ENCODE measurements at places on chromosomes 3 and 15.

GRCh38 chr15:51849860-51850259, 20.4 kb downstream of the TMOD3 start:
- DNase-seq, result peak; percentile 7

DNA sequence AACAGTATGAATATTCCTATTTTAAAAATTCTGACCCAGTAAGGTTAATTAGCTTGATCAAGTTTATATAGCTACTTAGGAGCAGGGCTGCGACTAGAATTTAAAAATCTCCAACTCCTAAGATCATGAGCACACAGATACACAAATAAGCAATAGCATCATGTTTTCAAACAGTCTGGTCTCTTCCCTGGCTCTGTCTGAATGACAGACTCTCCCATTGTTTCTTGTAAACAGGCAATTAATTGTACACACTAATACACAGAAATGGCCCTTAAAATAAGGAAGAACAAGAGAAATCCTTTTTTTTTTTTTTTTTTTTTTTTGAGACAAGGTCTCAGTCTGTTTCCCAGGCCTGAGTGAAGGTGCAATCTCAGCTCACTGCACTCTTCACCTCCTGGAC, 1064.4 kb upstream of the CFAP20DC start:
- no peak for DNase-seq

DNA sequence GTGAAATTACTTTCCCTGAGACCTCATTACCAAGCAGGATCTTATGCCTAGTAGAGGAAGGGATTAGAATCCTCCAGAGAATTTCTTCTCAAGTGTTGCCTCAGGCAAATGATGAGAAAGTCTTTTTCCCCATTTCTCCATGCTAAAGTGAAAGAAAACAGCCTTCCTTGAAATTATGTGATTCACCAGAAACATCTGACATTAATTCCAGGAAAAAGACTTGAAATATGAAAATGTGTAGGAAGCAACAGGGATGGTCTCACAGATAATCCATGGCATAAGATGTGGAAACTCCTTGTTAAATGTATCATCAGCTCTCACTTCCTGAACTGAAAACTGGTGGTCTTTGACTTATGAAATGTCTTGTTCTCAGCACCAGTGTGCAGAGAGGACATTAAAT, 17.9 kb upstream of the ABI3BP start:
- peak; percentile 83 for DNase-seq

DNA sequence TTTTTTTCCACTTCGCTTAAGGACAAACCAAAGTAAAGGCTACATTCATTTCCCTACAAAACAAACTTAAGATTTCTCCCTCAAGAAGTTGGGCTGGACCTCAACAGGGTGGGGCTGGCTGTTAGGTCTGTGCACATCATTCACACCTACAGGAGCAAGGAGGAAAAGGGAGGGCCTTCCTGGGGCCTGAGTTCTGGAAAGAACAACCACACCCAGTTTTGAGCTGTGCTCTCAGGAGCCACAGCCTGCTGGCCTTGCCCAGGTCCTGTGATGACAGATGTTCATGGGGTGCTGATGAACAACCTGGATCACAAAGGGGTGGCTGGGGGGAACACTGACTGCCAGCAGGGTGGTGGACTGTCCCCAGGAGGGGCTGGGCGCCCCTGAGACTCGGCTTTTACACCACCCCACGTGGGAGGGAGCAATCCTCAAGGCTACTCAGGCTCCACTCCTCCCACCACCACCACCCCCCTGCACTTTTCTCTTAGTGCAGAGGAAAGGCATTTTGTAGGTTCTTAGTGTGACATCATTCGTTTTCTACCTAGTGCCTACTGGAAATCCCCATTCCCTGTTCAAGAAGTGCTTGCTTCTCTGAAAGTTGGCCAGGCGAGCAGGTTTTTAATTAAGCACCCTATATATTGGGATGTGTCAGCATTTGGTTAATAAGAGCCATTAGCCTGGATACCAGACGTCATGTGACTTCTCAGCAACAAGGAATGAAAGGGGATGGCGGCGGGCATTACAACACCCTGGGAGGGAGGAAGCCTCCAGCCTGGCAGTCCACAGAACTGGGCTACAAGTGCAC, 35.7 kb downstream of the CCNB2 start:
- no peak for DNase-seq

DNA sequence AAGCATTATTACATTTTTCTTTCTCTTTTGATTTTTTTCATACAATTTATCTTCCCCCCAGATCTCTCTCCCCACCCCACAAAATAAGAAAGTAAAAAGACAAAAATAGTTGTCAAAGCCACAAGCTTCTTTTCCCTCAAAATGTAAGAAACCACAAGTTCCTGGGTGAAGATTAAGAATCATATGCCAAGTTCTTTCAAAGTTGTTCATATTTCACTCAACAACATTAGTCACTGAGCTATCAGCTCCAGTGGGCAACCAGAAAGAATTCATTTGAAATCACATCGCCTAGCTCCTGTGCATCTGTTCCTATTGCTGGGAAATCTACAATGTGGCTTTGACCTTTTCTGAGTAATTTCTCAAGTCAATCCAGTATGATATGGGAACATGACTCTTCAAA, 681.6 kb upstream of the ARPP21 start:
- DNase-seq, result peak; percentile 70

- no peak for DNase-seq
These were observed 667 bp upstream of the ACOX2 start for GRCh38 chr3:58537412-58538301.

DNA sequence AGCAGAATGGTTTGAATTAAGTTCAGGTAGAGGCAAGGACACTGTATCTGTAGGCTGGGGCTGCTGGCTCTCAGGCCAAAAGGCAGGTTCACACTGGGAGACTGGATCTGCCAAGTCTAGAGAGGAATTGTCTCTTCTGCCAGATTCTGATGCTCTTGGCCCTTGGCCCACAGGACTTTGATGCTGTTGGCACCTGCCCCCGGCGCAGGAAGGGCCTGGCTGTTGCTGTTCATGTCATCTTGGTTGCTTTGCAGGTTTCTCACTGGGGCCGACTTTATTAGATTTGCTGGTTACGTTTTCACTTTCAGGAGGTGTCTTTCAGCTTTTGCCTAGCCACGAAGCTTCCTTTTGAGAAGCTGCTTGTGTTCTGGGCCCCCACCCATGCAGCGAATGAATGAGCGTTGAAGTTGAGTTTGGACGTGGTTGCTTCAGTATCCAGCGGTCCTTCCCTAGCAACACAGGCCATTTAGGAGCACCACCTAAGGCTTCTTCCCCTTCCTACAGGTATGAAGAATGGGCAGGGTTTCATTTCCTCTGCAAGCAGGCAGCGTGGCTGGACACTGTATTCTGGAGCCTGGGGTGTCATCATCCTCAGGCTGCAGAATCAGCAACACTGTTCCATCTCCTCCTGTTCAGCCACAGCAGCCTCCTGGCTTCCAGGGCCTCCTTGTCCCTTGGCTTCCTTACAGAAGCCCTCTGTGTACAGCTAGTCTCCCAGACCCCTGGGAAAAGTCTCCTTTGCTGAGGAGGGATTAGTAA, 65.6 kb upstream of the PRR23C start:
- DNase-seq, result no peak

GRCh38 chr15:72800833-72801481, 17.4 kb upstream of the ADPGK start:
- DNase-seq, result peak; percentile 59

GRCh38 chr3:170418422-170419398, at the start of gene CLDN11:
TSS of gene CLDN11 (plus strand) at chr3:170418868. CDS start at chr3:170419067, 199 bp downstream.
- peak; percentile 84 for DNase-seq

DNA sequence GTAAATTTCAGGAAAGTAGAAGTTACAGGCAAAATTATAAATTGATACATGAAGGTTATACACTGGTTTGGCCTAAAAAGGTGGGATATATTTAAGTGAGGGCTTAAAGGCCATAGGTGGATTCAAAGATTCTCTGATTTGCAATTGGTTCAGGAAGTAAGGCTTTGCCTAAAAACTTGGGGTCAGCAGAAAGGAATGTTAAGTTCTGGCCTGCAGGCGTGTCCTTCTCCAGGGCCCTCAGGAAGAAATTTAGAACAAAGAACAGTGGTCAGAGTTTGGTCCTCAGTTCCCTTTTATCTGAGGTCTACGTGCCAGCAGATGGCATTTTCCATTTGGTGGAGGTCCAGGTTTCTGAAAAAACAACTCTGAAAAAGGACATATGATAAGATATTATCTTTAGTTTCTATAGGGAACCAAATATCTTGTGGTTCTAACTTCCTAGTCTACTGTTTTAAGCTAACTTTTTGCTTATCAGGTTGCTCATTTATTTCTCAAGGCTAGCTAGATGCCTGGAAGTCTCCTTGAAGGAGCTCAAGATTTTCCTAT, 40.5 kb downstream of the SCN11A start:
- DNase-seq, result no peak

GRCh38 chr15:101055411-101055810, 136.3 kb downstream of the LRRK1 start:
- no peak for DNase-seq

DNA sequence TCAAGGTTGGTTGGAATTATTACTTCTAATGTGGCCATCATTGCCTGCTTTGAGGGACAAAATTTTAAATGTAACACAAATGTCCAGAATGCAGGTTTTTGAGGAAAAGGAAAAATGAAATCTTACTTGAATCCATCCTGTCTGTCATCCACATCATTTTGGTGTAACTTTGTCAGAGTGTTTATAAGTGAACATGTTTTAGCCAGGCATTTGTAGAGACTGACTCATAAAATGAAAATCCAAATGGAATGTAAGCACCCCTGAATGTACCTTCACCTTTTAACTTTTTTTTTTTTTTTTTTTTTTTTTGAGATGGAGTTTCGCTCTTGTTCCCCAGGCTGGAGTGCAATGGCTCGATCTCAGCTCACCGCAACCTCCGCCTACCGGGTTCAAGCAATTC, 141.8 kb upstream of the BNIP2 start:
- DNase-seq, result no peak

GRCh38 chr3:132786890-132787289, 64.7 kb upstream of the NPHP3 start:
- no peak for DNase-seq

GRCh38 chr15:78907577-78907976, 34.9 kb downstream of the MORF4L1 start:
- no peak for DNase-seq

DNA sequence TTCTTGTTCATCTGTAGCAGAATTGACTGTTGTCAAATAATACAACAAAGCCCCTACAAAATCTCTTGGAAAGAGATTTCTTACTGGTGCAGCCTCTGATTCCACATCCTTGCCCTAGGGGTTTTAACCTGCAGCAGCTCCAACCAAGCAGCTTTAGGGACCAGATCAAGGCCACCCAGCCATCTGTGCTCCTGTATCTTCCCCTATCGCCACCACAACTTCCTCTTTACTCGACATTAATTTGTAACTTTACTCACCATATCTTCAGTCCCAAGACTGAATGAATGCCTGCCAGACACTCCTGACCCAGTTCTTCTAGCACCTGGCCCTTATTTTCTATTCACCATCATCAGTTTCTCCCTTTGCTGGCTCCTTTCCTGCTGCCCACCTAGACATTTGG, 156.6 kb upstream of the IL12A start:
- no peak for DNase-seq

DNA sequence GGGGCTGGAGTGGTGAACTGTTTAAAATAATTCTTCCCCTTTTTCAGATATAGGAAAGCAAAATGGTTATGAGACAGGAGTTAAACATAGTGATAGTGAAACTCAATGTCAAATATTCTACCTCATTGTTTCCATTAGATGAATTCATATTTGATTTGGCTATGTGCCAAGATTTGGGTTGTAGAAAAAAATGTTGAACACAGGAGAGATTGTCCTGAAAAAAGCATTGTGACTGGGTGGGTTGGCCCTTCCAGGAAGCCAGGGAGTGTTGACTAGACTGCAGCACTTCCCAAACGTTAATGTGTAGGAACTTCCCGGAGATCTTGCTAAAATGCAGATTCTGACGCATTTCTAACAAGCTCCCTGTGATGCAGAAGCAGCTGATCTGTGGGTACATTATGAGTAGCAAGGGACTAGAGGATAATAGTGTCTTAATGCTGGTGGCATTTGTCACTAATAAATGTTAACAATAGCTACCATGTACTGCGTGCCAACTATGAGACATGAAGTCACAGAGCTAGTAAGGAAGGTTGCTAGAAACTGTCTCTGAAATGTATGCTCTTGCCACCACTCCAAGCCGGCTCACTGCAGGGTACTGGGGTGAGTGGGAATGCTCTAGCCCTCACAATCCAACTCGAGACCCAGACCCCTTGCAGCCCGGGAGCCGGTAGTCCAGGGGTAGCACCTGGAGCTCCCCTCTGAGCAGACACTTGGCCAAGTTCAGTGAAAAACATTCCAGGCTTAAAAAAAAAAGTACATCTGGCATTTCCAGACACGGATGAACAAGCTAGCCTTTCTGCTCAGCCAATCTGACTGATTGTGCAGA, 120.6 kb downstream of the CD47 start:
- peak; percentile 30 for DNase-seq

DNA sequence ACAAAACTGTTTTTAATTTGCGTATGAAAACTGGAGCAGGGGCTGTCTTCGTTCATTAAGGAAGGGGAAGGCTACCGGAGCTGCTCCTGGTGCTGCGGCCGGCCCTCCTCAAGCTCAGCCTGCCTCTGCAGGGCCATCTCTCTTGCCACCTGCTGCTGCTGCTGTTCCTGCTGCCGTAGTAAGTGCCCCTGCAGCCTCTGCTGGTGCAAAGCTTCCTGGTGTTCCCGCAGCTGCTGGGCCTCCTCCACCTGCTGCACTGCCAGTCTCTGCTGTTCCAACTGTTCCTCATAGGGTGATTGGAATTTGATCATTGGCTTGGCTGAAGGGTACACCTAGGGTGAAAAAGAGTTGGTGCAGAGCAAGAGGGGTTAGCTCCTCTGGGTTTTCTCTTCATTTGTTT, 66.0 kb downstream of the GOLIM4 start:
- DNase-seq, result no peak

DNA sequence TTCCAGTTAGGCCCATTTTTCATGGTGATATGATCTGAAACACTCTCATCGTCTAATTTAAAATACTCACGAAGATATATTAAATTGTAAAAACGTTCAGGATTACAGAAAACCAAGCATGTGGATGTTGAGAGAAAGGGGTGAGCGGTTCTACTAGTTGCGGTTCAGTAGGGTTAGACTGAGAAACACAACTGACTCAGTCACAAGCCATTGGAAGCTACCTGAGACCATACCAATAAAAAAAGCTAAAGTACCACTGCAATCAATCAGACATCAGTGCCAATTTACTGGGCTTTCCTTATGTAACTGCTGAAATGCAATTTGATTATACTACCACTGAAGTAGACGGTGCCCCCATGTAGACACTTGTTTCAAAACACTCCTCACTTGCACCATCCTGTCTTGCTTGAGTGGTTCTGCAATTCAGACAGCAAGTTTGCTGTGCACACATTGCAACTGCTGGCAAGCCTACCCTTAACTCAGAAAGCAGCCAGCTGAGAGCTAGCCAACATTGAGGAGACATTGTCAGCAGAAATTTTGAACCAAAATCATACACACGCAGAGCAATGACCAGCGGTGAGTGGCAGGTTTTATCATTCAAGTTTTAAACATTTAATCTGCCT, 368.7 kb upstream of the ARHGEF26 start:
- no peak for DNase-seq

GRCh38 chr3:170437176-170437575, 18.5 kb downstream of the CLDN11 start:
- no peak for DNase-seq

GRCh38 chr3:12229896-12230295, 59.0 kb upstream of the PPARG start:
- no peak for DNase-seq

- no peak for DNase-seq
These were observed 449.0 kb downstream of the FOXP1 start for GRCh38 chr3:71134521-71134920.
